Left hindlimb (tissue), 1 donor: ENCODE measurements at places on chromosomes 2 and 18.

DNA sequence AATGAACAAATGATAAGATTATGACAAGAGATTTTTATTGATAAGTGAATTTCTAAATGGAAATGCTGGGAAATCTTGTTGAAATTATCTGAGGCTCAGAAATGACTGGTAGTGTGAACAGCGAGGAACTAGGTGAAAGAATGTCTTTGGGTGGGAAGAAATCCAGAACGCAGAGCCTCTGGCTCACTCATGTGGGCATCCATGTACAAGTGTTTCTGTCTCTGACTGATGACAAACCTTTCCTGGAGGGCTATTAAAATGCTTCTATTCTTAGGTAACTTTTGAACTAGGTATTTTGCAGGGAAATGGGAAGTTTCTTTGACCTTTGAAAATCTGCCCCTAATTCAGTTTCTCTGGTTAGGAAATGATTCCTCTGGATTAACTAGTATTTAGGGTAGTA lies 598.6 kb downstream of the SLC4A3 start:
- no peak for DNase-seq

- DNase-seq, result no peak
Observed at GRCh38 chr18:5455674-5456073, 88.1 kb downstream of the EPB41L3 start.

GRCh38 chr2:172864182-172864581 lies 128.5 kb downstream of the RAPGEF4 start:
- DNase-seq, result no peak

DNA sequence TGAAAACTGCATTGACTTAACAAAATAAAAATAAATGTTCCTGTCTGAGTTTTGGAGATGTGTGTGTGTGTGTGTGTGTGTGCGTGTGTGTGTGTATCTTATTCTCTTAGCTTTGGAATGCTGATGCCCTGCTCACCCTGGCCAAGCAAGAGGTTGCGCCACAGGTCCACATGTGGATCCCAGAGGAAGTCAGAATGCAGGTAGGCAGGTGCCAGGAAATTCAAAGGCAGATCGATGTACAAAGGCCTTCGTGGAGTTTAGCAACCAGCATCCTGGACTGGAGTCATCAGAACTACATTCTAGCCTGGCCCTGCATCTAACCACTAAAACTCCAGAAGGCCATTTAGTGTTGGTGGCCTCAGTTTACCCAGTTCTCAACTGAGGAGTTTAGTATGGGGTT lies 12.4 kb downstream of the G6PC2 start:
- no peak for DNase-seq

DNA sequence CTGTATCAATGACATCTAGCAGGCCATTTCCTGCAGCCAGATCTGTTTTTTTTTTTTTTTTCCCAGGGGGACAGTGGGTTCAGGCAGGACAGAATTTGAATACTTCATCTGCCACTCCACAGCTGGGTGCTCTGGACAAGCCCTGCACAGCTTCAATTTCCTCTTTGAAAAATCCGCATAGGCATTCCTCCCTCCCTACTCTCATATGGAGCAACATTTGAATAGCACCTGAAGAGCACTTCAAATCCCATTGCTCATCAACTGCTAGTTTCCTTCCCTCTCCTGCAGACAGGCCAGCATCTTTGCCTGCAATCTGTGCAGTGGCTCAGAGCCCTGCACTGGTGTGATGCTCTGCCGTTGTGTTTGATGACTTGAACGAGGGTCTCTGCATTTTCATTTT lies 326.3 kb downstream of the TSN start:
- DNase-seq, result no peak

DNA sequence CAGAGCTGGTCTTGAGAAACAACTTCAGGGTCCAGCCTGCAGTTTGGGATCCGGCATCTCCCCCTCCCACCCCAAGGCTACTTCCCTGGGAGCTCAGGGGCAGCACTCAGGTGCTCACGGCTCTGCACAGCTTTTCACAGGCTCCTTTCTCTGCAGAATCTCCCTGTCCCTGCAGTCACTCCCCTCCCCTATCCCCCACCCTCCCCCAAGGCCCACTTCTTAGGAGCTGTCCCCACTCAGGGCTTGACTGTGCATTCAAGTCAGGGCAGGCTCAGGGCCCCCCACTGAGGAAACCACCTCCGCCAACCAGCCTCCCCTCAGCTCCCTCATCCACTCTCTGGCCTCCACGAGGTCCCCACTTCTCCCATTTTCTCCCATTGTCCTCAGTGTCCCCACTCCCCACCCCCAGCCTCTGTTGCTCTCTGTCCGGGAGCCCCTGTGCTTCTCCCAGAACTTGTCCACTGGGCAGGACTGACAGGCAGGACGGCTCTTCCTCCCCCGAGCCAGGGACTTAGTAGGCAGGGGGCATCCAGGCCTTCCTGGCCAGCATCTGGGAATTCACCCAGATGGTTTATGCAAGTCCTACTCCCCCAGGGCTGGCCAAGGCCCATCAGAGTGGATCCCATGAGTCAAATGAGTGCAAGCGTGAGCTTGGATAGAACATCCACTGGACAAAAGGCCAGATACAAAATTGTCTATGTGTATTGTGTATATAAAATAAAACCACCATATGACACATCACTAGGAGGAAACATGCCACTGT lies 7.6 kb downstream of the NMUR1 start:
- DNase-seq, result no peak
